ENCODE measurements at places on chromosomes 16 and 17. TPM values are rescaled to one million over a fixed set of nuclear protein-coding genes. Genes with fewer than 3 reads are reported as not detected.
A peak's percentile ranks its signal among the peaks of the same experiment; 100 is the strongest.

Gene MYH13
- 0.57 TPM for total RNA-seq

Gene ENPP7
- not detected for total RNA-seq

Gene ZNF629
- total RNA-seq = 29.8 TPM

Gene CETP
- not detected for total RNA-seq

Gene ATPAF2
- total RNA-seq = 58.3 TPM

Gene SHBG
- 0.14 TPM for total RNA-seq

Gene CDH13
- 34.5 TPM for total RNA-seq

Gene MYH1
- total RNA-seq = not detected

Gene ZSCAN10
- 0.73 TPM for total RNA-seq

Gene CSH1
- not detected for total RNA-seq

Gene RUNDC1
- 10.8 TPM for total RNA-seq

Gene CTRB1
- total RNA-seq = not detected

Gene EVPLL
- total RNA-seq = not detected

Gene TM4SF5
- not detected for total RNA-seq

- no peak for DNase-seq
Observed at GRCh38 chr17:4482338-4483011, 16.2 kb upstream of the SPNS2 start.

GRCh38 chr17:82837586-82838320 lies 2.1 kb downstream of the ZNF750 start:
- DNase-seq = no peak

DNA sequence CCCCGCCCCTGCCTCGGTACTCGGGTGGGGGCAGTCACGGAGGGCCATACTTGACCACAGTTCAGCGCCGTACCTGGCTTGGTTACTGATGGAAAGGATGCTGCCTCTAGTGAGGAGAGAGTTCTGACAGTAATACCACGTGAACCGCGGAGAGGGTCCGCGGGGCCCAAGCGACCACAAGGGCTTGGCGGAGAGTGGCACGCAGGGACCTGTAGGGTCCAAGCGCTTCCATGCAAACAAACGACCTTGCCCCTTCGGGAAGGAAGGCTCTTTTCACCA lies 9.2 kb downstream of the KDM6B start:
- no peak for DNase-seq

DNA sequence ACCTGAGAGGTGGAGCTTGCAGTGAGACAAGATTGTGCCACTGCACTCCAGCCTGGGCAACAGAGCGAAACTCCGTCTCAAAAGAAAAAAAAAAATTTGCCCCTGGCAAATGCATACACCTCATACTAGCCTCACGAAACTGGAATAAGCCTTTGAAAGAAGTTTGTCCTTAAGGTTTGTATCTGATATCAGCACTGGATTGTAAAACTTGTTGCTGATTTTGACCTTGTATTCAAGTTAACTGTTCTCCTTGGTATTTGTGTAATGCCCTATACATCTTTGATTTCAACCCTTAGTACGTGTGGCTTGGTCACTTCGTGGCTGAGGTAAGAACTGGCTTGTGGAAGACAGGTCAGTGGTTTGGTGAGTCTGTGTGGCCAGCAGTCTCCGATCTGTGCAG lies 6.2 kb upstream of the FLCN start:
- DNase-seq = no peak

GRCh38 chr16:67864594-67864993 lies 8.3 kb upstream of the EDC4 start:
- DNase-seq = no peak

DNA sequence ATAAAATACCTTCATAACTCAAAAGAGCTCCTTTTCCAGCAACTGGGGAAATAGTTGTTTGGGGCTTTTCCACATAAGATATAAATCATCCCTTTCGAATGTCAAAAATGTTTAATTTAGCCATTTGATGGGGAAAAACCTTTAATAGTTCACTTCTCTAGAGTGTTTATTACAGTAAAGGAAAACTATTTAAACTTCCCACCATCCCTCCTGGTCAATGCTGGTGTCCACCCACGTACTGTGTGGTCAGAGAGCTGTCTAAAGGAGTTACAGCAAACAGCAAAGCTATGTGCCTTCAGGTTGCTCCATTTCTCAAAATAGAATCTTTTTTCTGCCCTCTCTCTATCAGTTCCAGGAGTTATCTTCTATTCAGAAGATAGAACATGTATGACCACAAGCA lies 33.5 kb downstream of the KANSL1 start:
- no peak for DNase-seq

- DNase-seq = peak; percentile 20
Observed at GRCh38 chr16:11047057-11047456, 102.7 kb downstream of the CLEC16A start.

- DNase-seq = no peak
Observed at GRCh38 chr17:60661489-60661888, 16.2 kb upstream of the BCAS3 start.

GRCh38 chr17:49549311-49549605 lies 26.4 kb upstream of the NXPH3 start:
- no peak for DNase-seq

DNA sequence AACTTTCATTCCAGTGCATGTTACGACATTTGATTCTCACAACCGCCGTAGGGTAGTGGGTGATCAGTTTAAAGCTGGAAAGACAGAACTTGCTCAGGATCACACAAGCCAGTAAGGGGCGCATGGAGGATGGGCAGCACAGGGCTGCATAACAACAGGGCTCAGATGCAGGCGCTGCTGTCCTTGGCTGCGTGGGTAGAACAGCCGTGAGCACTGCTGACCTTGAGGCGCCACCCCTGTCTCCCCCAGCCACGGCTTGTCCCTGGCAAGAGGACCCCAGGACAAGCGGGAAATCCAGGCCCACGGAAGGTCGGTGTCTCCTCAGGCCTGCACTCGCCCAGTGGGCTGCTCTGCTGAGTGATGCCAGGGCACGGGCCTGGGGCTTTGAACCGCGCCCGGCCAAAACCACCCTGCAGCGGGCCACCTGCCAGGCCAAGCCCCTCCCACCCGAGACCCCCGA lies 84.7 kb downstream of the LMF1 start:
- DNase-seq = no peak

- DNase-seq = no peak
Observed at GRCh38 chr17:5225668-5226457, 8.8 kb downstream of the SCIMP start.

- no peak for DNase-seq
Observed at GRCh38 chr16:80459966-80460365, 80.8 kb upstream of the DYNLRB2 start.

DNA sequence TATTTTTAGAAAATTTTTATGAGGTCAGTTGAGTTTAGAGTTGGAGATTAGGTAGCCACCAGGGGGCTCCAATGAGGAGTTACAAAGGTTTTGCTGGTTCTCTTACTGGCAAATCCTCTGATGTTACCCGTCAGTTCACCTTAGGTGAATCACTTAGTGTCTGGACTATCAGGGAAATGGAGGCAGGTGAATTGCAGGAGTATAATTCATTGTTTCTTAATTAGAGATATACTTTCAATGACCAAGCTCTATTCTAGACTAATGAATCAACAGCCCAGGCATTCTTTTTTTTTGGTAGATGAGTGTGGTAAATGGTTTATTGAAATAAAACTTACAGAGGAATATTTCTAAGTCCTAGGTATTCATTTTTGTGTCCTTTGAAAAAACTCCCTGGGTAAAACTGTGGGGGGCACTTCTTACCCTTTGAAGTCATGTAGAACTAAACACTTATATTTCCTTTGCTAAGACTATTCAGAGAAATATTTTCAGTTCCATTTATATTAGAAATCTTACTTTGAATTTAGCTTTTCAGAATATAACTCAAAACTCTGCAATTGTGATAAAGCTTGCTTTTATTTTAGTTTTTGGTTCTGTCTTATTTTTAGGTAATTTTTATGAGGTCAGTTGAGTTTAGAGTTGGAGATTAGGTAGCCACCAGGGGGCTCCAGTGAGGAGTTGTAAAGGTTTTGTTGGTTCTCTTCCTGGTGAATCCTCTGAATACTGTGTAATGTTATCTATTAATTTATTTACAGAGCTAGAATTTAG lies 17.7 kb downstream of the PSMD11 start:
- peak; percentile 78 for DNase-seq

DNA sequence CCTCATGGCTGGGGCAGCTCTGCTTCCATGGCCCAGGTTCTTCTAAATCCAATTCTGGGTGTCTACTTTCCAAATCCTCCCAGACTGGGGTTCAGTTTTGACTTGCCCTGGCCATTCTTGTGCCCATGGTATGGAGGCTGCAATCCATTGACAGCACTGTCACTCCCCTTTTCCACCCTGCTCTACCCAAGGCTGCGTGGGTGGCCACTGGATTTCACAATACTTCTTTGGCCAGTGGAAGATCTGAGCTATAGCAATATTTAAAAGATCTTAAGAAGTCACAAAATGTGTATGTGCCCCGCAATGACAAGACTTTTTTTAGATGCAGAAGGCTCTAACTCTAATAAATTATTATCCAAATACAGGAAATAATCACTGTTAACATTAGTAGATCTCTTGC lies 329.4 kb upstream of the CCL2 start:
- no peak for DNase-seq

- DNase-seq = peak; percentile 90
Observed at GRCh38 chr17:13562271-13562800, 39.4 kb downstream of the HS3ST3A1 start.

- DNase-seq = no peak
Observed at GRCh38 chr16:12245921-12246720, 269.6 kb downstream of the SNX29 start.

DNA sequence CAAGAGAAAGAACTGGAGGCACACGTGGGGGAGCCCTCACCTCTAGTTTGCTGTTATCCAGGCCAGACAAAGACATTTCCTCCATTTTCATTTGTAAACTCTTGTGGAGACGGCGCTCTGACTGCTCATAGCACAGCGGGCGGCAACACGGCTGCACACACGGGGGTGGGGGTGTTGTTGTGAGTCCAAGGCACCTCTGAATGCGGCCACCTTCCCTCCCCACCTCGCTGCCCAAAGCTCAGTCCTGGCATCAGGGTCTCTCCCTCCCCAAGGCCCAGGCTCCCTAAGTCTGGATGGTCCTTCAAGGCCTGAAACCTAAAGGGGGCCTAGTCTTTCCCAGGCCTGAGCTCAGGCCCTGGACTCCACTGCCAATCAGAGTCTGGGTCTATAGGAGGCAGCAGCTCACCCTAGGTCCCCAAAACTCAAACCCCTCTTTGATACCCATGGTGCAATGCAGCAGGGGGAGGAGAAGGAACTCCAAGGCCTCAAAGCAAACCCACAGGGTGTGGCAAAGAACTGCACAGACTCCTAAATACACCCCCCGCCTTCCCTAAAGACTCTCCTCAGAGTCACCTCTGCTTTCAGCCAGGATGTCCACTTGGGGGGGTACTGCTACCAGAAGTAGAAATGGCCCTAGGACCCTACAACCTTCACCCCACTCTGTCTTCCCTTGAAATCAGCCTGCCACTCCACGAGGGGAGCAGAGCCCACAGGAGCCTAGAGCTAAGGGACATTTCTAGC lies 1.5 kb downstream of the ATXN7L3 start:
- DNase-seq = peak; percentile 55

GRCh38 chr17:21029515-21029914 lies 13.3 kb downstream of the USP22 start:
- DNase-seq = no peak

- peak; percentile 9 for DNase-seq
Observed at GRCh38 chr16:29192329-29193247, 207.7 kb downstream of the LAT start.

GRCh38 chr16:57029161-57030160 lies 40.1 kb downstream of the NLRC5 start:
- peak; percentile 84 for DNase-seq

DNA sequence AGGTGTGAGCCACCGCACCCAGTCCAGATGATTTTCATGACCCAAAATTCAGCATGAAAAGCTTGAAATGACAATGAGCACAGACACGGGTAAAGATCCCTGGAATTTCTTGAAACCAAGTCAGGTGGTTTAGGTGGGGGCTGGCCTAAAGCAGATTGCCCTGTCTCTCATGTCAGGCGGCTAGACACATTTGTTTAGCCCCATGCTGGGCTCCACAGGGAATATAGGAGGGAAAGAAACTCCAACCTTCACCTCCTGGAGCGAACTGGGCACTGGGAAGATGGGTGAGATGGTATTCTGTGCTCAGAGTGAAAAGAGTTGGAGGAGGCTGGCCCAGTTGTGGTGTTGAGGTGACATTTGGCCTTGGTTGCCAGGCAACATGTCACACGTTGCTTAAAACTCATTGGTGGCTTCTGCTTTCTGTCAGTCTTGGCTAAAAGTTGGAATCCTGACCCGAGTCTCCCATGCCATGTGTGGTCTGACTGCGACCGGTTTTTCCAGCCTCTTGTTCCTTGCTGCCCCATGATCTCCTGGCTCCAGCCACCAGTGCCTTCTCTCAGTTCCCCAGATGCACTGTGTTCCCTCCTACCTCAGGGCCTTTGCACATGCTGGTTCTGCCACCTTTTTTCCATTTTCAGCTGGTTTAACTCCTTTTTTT lies 113.7 kb downstream of the ABCC6 start:
- no peak for DNase-seq

GRCh38 chr16:35689764-35690163 lies 2230.4 kb downstream of the TP53TG3F start:
- DNase-seq = no peak

GRCh38 chr16:68309799-68310198 lies 947 bp downstream of the SLC7A6OS start:
- no peak for DNase-seq

GRCh38 chr17:9900784-9901183 lies 4.3 kb downstream of the RCVRN start:
- DNase-seq = no peak

DNA sequence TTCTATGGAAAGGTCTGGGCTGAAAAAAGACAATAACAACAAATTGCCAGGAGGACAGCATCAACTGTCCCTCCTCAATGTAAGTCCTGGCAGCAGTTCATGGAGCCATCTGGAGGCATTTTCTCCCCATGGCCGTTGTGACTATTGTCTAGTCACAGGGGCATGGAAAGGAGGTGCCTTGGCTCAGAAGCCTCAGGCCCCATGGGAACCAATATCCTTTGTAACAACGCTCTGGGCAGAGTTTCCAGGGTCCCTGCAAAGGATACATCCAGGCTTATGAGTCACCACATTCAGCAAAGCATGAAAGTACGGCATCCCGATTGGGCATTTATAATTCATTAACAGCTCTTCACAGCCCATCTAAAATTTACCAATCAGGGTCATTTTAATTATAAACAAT lies 85.2 kb downstream of the GLG1 start:
- no peak for DNase-seq

- no peak for DNase-seq
Observed at GRCh38 chr16:81480606-81481206, 36.1 kb downstream of the CMIP start.

Measured in SJCRH30 (cell line).